ENCODE measurements at places on chromosomes 11 and 22. TPM values are rescaled to one million over a fixed set of nuclear protein-coding genes. Genes with fewer than 3 reads are reported as not detected.

DNAL4 gene
- total RNA-seq: 9.5 TPM

PANX2 gene
- total RNA-seq: 1.7 TPM

C22orf42 gene
- not detected for total RNA-seq

SEPTIN5 gene
- total RNA-seq: 13.1 TPM

CLMP gene
- total RNA-seq: 11.0 TPM

MRGPRF gene
- not detected for total RNA-seq

DSCAML1 gene
- not detected for total RNA-seq

STK33 gene
- total RNA-seq: 1.1 TPM

C11orf87 gene
- not detected for total RNA-seq

ARRB1 gene
- 100 TPM for total RNA-seq

NCAM1 gene
- total RNA-seq: 0.40 TPM

MRGPRE gene
- total RNA-seq: not detected

OR8G1 gene
- total RNA-seq: not detected

OTUB1 gene
- total RNA-seq: 53.3 TPM

FOXRED2 gene
- total RNA-seq: 14.8 TPM

MS4A4A gene
- not detected for total RNA-seq

TRIM49D1 gene
- total RNA-seq: not detected

PATE3 gene
- not detected for total RNA-seq

PRR33 gene
- not detected for total RNA-seq

TP53I11 gene
- total RNA-seq: 39.1 TPM

NEFH gene
- total RNA-seq: 1.6 TPM

SYT7 gene
- total RNA-seq: 0.36 TPM

CDC42EP2 gene
- total RNA-seq: 28.3 TPM

CASP12 gene
- total RNA-seq: 1.5 TPM

MYRF gene
- 1.4 TPM for total RNA-seq

JAML gene
- 0.07 TPM for total RNA-seq

OR2AT4 gene
- not detected for total RNA-seq

MUC6 gene
- not detected for total RNA-seq

ALDH3B1 gene
- 0.13 TPM for total RNA-seq

HEPHL1 gene
- not detected for total RNA-seq

CST6 gene
- 0.53 TPM for total RNA-seq

DEPDC7 gene
- 0.66 TPM for total RNA-seq

RFPL3 gene
- total RNA-seq: not detected

CDHR5 gene
- not detected for total RNA-seq

SLC37A4 gene
- total RNA-seq: 16.9 TPM

MMP3 gene
- total RNA-seq: 0.13 TPM

FAM83F gene
- not detected for total RNA-seq

SLC37A2 gene
- 0.57 TPM for total RNA-seq

GAB4 gene
- not detected for total RNA-seq

PDGFB gene
- 69.5 TPM for total RNA-seq
